ENCODE measurements at places on chromosomes 4 and X.

GRCh38 chr4:38983787-38984598, 48.2 kb downstream of the TMEM156 start:
- no peak for DNase-seq

GRCh38 chr4:133151341-133151690, 2.2 kb downstream of the PCDH10 start:
- no peak for DNase-seq

DNA sequence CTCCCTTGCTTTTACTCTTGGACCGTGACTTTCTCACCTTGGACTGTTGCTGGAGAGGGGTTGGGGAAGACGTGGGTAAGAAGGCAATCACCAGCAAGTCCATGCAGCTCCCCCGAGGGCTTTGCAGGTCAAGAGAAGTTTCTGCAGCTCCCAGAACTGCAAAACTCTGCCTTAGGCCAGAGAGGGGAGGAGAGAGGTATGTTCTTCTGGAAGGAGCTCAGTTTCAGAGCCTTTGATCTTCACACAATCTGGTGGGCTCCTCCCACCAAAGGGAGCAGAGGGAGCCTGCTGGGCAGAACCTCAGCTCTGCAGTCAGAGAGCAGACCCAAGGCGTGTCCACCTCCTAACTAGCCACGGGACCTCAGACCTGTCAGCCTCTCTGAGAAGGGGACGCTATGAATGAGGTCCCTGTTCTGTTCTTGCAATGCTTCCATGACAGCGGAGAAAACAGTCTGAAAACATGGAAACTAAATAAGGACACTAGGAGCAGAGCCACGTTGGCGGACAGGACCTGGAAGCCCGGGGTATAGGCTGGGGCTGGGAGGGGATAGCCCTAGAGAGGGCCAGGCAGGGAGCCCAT, 92.8 kb downstream of the EVC2 start:
- DNase-seq, result no peak

DNA sequence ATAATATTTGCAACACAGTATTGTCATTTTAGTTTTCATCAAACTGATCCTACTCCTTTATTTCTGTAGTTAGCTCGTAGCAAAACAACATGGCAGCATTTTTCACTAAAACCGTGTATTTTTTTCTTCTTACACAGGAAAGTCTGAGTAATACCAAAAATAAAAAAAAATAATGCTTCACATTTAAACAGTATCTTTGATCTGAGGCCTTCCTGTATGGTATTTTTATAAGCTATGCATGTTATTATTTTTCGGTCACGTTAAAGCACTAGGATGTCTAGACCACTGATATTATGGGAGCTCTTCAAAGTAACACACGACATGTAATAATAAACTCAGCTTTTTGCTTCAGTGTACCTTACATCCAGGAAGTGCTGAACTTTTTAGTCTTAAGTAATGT, 94.1 kb upstream of the SRD5A3 start:
- DNase-seq, result no peak

Measured in stimulated activated CD8-positive, alpha-beta memory T cell treated with anti-CD3 and anti-CD28 coated beads, Interleukin-4, amount 100 ng/mL, for 4 hours (primary cell).